ENCODE measurements at places on chromosomes 2 and 18. TPM values are rescaled to one million over a fixed set of nuclear protein-coding genes. Genes with fewer than 3 reads are reported as not detected.

Gene PSMA8
- total RNA-seq = not detected

DNA sequence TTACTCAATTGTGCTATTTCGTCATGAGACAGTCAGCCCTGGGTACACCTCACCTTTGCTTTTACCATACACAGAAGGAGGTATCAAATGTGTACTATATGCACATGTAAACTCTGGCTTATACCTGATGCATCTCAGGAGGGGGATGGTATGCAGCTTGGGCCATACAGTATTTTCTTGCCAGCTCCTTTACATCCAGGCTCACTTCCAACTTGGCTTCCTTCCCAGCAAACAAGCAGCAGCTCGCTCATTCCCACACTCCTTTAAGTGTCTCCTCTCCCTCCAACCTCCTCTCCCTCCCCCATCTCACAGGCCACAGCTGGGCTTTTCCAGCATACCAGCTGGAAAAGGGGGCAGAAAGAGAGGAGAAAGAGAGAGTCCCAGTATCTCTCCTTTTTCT, 9.6 kb downstream of the MARCHF4 start:
- peak; percentile 27 for DNase-seq

GRCh38 chr2:108787216-108787541, 608 bp downstream of the CCDC138 start:
- DNase-seq = no peak

DNA sequence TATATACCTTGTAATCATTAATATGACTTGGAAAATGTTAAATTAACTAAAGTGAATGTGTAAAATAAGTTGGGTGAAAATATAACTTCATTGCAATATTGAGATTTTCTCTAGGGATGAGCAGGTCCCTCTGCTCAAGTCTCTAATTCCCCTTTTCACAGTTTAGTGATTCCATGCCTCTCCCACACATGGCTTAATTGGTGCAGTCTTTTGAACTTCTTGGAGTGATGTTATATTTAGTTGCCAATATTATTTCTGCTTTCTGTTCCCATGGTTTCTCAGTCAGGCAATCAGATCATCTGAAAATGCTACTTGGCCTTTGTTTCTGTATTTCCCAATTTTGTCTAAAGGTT, 233.7 kb upstream of the SPOPL start:
- DNase-seq = no peak

DNA sequence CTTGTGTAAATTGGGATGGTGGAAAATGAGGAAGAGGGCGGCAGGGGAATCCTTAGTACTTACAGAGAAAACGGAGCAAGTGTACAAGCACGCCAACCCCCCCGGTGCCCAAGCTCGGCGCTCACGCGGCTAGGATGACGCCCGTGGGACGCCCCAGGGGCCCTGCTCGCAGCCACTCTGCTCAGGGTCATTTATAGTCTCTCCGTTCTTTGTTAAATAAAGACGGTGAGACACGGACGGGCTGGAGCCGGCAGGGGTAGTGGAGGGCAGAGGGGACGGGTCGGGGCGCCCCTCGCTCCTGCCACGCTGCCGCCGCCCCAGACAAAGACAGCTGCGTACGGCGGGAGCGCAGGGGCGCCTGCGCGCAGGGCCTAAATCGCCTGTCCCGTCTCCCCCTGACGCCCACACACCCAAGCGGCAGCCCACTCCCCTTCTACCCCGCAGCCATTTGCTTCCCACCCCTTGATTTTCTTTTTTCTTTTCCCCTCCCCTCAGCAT, 37.8 kb downstream of the PCBP1 start:
- peak; percentile 75 for DNase-seq

DNA sequence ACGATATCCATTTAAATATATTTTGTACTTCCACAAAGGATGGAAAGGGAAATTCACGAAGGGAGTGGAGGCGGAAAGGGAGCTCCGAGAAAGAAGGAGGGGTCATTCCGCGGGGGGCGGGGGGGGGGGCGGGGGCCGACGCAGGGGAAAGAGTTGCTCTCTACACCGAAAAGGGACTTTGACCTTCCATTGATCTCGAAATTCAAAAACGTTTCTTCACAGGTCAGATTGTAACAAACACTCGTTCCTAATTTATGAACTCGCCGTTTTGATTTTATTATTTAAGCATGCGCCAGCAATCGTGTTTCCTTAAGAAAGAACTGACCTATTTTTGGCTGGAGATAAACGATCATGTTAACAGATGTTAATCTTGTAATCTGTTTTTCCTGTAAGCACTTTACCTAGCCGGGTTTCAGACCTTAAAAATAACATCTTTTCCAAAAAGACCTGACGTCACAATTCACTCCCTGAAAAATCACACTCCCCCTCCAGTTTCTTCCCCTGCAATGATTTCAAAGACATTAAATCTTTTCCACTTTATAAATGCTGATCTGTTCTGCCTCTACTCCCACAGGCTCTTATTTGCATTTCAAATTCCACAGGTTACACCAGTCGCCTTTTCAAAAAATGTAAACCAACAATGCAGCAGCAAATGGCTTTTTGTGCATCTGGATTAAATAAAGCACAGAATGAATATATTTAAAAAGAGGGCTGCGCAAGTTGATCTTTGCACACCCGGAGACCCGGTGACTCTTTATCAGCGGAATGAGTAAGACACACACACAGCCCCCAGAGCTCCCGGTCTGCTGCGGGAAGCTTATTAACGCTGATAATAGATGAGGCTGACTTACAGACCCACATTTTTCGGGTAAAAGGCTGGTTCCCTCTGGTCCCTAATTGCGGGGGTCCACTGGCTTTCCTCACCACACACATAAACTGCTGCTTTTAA, 1.6 kb downstream of the ZNF516 start:
- DNase-seq = peak; percentile 67

Gene LONRF2
- total RNA-seq = under 0.01 TPM

- no peak for DNase-seq
Measured at GRCh38 chr18:13584825-13585224, 141.5 kb downstream of the FAM210A start.

Gene FBXO48
- total RNA-seq = 0.38 TPM

GRCh38 chr2:9378433-9379390, 44.6 kb downstream of the ITGB1BP1 start:
- peak; percentile 95 for DNase-seq

GRCh38 chr2:222436040-222436413, 11.7 kb downstream of the SGPP2 start:
- DNase-seq = no peak

- peak; percentile 61 for DNase-seq
Measured at GRCh38 chr18:48953104-48953706, 2.4 kb upstream of the SMAD7 start.

- peak; percentile 46 for DNase-seq
Measured at GRCh38 chr2:68807821-68808266, 63.4 kb downstream of the BMP10 start.

GRCh38 chr2:29963972-29964570, 42.7 kb upstream of the ALK start:
- DNase-seq = no peak

Gene HOXD13
- total RNA-seq = 3.8 TPM

DNA sequence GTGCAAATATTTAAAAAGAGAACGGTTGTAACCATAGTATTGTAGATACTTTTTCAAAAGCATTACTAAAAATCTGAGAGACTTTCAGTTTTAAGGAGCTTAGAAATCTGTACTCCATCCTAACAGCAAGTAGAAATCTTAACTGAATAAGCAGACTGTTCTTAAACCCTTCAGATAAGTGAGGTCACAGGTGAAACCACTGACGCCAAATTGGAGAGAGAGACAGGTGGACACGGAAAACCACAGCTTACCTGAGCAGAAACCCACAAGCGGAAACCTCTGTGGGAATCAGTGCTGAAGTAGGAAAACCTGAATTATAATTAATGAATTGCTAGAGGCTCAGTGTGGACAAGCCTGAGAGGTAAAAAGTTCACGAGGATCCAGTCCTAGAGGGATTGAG, 959.4 kb upstream of the CELF4 start:
- no peak for DNase-seq

DNA sequence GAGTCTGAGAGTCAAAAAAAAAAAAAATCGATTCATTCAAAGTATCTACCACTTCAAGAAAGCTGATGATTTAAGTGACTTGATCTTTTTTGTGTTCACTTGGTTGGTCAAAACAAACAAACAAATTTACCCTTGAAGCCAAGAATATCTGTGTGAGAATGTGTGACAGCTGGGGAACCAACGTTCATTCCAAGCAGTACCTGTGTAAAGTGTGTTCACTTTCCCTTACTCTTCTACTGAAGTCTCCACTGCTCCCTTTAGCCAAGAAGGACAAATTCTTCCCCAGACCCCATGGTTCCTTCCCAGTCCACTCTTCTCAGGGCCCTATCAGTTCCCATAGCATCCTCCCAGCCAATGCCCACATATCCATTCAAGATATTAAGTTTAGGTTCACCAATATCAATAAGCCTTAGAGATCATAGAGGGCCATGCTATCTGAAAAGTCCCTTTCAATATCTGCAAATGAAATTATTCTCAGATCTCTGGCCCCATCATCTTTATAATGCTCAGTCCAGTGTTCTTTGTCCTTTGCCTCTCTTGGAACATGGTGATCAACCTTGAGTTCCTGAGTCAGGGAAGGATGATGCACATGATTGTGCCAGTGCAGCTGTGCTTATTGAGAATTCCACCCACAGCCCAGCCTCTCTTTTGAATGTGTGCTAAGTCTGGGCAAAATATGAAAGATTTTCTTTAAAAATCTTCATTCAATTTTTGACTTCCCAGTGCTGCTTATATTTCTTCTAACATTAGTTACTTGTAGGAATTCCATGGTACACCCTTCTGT, 82.8 kb upstream of the DTNA start:
- DNase-seq = no peak
